ENCODE measurements at places on chromosomes 1 and 21.

DNA sequence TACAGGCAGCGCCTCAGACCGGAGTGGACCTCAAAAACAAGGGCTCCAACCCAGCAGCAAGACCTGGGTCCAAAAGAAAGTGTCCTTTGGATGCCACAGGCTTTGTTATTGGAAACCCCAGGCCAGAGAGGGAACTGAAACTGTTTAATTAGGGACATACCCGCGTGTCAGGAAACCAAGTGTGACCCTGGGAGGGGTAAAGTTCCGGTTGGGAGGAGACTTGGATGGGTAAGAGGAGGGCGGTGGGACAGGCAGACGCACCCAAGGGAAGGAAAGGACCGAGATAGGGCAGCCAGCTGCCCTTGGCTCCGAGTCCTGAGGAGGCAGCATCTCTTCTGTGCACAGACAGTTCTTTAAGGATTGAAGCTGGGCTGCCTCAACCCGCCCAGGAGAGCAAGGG lies 71.4 kb downstream of the CDC7 start:
- no peak for DNase-seq

DNA sequence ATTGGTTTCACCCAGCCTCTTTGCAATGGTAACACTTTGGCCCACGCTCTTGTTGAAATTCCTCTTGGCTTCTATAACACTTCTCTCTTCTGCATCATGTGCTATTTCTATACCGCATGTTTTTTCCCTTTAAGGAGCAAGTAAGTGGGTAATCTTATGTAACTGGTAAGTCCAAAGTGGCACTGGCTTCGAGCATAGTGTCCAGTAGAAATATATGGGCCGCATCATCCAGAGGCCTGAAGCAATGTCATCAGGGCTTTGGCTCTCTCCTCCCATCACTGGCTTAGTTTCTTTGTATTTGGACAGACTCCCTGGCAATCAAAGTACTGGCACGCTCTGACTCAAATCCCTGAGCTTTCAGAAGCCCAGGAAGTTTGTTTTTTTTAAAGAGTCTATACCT lies 17.5 kb downstream of the CHML start:
- no peak for DNase-seq

- no peak for DNase-seq
These were observed 144.7 kb downstream of the APP start for GRCh38 chr21:26025536-26026512.

DNA sequence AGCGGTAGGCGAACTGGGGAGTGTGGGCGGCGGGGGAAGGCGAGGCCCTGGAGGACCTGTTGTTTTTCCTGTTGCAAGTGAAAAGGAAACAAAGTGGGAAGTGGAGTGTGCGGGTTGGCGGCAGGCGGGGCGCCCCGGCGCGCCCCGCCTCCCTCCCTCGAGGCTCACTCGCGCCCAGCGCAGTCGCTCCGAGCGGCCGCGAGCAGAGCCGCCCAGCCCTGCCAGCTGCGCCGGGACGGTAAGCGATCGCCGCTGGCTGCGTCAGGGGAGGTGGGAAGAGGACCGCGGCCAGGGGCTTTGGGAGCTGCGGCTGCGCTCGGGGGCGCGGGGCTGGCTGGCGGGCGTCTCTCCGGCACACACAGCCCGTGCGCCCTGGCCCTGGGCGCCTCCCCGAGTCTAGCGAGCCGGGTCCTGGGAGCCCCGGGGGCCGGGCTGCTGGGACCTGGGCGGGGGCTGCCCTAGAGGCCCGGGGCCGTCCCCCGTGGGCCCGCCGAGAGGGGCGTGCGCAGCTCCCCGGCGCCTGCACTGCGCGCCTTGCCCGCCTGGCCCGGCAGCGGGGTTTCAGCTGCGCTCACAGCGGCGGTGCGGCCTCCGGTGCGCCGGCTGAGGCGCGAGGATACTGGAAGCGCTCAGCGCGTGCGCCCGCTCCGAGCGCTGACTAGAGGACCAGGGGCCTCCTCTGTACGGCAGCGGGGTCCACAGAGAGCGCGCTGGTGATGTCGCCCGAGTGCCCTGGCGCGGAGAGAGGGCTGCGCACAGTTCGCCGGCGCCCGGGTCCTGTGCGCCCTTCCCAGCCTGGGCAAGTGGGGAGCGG lies at the start of gene PIK3CD:
Gene PIK3CD (plus strand): TSS at position 167 of the 814 bp plus-strand sequence. CDS start 58,725 bp downstream, outside the sequence.
- DNase-seq, result no peak

DNA sequence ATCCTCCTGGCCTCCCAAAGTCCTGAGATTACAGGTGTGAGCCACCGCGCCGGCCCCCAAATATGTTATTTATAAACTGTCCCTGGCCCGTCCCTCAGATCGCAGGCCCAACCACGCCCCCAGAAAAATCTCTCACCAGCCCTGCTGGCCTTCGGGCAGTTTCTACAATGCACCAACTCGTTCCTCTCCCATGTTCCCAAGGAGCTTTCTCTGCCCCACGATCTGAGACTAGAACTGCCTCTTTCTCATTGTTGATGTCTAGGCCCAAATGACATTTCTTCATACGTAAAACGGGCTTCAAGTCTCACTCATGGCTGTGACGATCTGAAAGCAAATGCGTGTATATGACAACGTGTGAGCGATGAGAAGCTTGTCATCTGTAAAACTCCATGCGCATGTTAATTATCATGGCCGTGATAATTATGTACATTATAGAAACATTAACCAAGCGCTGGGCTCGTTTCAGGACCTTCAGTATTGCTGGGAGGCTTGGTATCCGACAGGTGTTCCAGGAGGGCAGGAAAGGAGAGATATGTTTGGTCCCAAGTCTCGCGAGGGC lies 748 bp upstream of the NIPAL3 start:
- no peak for DNase-seq

DNA sequence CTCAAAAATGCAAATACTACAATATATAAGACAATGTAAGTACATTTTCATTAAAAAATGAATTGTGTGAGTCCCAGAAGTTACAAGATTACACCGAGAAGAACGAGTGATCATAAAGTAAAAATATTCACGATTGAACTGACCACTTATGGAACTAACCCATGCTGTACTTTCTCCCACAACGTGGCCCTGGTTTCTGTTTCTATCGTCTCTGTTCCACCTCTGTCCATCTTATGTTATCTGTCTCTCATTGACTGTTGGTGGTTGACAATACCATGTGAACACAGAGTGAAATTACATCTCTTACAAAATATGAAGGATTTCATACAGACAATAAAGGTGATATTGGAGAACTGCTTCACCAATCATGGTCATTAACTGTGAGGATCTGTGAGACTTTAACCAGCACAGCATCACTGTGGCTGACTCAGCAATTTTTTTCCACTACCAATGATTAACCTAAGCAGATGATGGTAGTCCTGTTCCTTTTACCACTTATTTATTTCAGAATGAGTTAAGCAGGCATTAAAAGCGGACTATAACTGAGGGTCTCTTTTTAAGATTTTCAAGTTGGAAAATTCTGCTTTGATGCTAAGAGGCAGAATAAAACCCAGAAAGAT lies 165.1 kb downstream of the TGFB2 start:
- DNase-seq, result no peak

DNA sequence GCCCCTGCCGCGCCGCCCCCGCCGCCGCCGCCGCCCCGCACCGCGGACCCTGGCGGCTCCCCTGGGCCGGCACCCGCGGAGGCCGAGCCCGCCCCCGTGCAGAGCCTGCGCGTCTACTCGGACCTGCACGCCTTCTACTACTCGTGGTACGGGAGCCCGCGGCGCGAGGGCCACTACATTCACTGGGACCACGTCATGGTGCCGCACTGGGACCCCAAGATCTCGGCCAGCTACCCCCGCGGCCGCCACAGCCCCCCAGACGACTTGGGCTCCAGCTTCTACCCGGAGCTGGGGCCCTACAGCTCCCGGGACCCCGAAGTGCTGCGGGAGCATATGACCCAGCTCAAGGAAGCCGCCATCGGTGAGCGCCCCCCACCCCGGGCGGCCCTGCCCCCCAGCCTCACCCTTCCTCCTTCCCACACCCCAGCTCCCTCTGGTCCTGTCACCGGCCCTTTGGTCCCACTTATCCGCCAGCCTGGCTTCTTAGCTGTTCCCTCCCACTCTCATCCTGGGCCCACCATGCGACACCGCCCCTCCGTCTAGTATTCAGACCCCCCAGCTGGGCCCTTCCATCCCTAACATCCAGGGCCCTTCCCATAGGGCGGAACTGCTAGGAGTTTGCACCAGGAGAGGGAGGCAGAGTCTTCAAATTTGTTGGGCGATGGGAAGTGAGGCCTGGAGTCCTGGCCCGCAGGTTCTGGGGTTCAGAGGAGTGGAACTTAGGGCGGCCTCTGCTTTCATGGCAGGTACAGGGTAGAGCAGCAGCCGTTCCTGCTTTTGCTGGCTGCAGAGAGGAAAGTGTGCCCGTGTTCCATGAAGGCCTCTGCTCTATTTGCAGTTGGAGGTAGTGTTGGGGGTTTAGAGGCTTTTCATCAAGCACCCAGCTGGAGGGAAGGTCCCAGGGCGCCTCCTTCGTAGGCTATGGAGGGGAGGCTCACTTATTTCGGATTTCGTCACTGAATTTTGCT lies 1.0 kb downstream of the MANEAL start:
- no peak for DNase-seq

DNA sequence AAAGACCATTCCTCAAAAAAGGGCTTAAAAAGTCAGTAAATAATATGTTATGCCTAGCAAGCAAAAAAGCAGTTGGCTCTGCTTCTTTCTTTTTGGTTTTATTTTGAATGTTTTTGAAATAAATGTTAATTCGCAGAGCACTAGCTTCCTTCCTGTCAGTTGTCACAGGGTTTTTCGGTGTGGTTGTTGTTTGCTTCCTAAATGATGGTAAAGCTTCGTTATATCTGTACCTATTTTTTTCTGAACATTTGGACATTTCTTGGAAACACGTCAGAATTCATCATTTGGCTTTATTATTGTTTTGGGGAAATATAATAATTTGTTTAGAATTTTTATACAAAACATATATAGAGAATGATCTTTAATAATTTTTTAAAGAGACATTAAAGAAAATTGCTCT lies 351.9 kb upstream of the SGIP1 start:
- DNase-seq, result no peak

DNA sequence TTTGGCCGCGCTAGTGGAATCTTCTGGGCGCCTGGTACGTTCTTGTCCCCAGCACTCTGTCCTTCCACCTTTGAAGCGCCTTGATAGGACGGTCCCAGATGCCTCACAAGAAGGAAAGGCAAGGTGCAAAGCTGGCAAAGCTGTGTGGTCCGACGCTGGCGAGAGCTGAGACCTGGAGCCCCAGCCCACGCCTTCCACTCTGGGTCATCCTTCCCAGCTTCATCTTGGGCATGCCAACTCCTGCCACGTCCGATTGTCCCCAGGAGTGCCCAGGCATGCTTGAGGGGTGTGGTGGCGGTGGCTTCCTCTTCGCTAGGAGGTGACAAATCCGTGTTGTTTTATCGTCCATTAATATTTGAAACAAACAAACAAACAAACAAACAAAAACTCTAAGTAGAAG lies 123.9 kb upstream of the DPYD start:
- no peak for DNase-seq

GRCh38 chr1:6408023-6408422 lies 11.7 kb downstream of the HES2 start:
- DNase-seq, result no peak

DNA sequence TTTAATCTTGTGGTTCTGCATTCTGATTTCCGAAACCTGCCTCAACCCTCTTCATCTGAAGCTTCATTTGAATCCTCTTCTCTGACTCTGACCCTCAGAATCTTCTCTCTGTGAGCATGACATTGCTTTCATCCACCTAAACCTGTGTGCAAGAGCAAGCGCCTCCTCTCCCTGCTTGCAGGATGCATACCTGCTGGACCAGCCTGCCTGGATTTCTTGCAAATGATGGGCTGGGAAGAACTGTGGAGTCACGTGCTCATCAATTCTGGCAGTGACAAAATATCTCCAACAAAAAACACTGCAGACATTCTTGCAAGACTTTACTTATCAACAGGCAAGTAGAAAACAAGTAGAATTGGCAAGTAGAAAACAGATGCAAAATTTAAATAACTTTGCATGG lies 20.8 kb upstream of the SLC35F3 start:
- DNase-seq, result no peak

DNA sequence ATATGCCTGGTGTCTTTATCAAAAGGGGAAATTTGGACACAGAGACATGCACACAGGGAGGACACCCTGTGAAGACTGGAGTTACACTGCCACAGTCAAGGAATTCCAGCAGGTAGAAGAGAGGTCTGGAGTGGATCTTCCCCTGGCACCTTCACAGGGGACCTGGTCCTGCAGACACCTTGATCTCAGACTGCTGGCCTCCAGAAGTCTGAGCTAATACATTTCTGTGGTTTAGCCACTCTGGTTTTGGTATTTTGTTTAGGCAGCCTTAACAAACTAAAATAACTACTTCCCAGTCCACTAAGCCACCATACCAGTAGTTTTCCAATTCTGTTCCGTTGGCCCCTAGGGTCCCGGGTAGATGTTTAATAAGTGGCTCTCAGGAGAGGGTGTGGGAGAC lies 164.7 kb downstream of the SETD4 start:
- DNase-seq, result no peak

DNA sequence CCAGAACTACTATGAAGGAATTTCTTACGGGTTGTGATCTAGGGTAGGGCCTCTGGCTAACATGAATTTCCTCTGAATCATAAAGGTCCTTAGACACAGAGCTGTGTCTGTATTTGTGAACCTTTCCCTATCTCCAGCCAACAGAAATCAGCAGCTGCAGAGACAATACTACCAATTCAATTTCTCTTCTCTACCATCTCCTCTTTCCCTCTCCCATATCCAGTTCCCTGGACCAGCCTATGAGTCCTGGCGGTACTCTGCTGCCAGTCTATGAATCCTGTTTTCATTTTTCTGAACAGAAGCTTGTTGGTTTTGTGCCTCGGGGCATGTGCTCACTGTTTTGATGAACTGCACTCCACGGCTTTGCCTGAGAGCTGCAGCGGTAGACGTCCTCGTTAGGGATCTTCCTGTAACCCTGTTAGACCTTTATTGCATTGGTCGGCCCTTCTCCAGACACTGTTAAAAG lies 458.0 kb upstream of the VAMP3 start:
- no peak for DNase-seq

GRCh38 chr1:183881387-183882131 lies 76.6 kb downstream of the RGL1 start:
- DNase-seq, result peak; percentile 74

DNA sequence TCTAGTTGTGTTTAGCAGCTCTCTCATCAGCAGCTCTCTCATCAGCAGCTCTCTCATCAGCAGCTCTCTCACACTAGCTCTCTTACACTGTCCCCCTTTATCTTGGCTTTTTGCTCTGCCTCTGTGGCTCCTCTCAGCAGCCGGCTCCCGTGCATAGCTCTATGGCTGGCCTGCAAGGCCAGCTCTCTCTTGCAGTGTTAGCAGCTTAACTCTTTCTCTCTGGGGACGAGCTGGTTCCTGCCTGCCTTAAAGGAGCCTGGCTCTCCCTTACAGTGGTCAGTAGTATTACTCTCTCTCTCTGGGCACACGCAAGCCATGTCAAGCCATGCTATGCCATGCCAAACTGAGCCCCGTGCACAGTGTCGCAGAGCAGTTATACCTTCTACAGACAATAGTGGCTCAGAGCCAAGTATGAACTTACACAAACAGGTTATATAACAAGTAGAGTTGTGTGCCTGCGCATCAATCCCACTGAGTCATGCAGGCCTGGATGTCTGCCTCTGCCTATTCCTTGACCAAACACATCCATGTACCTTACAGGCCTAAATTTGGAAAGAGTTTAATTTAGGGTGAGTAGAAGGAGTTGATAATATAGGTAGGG lies 295.9 kb downstream of the TPR start:
- no peak for DNase-seq

All from hypothalamus (tissue), 51 donors.